ENCODE measurements at places on chromosomes 7 and 10.
A peak's percentile ranks its signal among the peaks of the same experiment; 100 is the strongest.

- no peak for DNase-seq
These were observed 50.6 kb downstream of the PNLIPRP2 start for GRCh38 chr10:116671274-116671926.

GRCh38 chr7:98128346-98128745 lies 21.7 kb downstream of the LMTK2 start:
- no peak for DNase-seq

DNA sequence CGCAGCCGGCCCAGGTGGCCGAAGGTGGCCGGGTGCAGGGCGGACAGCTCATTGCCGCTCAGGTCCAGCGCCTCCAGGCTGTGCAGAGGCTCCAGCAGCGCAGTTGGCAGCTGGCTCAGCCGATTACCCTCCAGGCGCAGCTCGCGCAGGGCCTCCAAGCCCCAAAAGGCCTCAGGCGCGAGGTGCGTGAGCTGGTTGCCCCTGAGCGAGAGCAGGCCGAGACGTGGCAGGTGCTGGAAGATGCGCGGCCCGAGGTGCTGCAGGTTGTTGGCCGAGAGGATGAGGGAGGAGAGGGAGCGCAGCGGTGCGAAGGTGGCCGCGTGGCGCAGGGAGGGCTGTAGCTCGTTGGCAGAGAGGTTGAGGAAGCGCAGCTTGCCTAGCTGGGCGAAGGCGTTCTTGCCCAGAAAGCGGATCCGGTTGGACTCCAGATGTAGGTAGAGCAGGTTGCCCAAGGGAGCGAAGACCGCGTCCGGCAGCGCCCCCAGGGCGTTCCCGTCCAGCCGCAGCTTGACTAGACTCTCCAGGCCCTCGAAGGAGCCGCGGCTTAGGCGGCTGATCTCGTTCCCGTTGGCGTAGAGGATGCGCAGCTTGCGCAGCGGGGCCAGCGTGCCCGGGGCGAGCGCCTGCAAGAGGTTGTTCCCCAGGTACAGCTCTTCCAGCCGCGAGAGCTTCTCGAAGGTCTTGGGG lies 923 bp downstream of the TRIL start:
- peak; percentile 6 for DNase-seq

DNA sequence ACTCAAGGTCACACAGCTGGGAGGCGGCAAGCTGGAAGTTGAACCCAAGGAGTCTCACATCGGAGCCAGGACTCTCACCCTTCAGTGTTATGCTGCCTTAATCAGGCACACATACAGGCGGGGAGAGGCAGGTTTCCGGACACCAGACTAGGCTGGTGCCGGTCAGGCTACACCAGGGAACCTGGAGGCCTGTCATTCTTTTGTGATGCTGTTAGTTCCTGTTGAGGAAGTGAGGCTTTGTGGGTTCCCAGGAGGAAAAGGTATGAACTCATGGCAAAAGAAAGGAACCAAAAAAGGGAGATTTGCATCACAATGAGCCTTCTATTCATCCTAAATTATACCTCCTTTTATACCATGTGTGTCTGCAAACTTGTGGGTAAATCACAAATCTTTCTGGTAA lies 103.8 kb downstream of the TCF7L2 start:
- DNase-seq: no peak

- DNase-seq: no peak
These were observed 592.2 kb downstream of the SDK1 start for GRCh38 chr7:3893151-3893788.

- peak; percentile 84 for DNase-seq
These were observed 10.3 kb downstream of the SFXN3 start for GRCh38 chr10:101041252-101041761.

DNA sequence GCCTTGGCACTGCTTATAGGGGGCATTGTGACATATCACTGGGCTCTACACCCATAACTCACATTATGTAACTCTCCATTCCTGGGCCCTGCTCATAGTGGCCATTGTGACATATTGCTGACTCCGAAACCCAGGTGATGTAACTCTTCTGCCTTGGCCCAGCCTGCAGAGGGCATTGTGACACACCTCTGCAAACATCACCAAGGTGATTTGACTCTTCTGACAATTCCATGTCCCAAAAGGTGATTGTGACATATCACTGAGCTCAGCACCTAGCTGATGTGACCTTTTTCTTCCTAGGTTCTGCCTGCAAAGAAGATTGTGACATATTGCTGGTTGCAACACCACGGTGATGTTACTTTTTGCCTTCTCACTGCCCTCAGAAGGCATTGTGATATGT lies 36.5 kb upstream of the ZNF680 start:
- DNase-seq: no peak

DNA sequence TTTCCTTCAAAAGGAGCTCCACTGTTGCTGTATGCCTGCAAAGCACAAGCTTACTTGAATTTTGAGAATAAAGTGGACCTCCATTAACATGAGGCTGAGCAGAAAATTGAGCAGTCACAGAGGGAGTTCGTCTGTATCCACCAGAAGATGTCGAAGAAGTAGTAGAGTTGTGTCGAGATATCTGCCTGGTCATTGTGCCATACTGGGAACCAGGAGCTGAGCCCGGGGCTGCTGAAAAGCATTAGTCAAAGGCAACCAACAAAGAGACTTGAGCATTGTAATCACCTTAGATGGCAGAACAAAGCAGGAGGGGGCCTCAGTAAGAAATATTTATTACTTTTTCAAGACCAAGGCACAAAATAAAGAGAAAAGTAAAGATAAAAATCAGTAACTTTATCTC lies 61.5 kb downstream of the PDSS1 start:
- no peak for DNase-seq

DNA sequence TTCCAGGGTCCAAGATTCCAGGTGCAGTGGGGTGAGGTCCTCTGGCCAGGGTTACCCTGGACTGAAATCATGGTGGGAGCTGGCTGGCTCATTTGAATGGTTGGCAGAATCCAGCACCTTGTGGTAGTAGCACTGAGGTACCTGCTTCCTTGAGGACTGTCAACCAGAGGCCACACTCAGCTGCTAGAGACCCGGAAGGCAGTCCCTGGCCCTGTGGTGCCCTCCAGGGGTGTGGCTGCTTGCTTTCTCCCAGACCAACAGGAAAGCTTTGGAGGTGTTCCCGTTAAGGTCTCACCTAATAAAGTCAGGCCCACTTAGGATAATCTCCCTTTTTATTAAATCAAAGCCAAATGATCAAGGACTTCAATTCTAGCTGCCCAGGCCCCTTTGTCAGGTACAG lies 107.7 kb upstream of the GDF10 start:
- DNase-seq: no peak

DNA sequence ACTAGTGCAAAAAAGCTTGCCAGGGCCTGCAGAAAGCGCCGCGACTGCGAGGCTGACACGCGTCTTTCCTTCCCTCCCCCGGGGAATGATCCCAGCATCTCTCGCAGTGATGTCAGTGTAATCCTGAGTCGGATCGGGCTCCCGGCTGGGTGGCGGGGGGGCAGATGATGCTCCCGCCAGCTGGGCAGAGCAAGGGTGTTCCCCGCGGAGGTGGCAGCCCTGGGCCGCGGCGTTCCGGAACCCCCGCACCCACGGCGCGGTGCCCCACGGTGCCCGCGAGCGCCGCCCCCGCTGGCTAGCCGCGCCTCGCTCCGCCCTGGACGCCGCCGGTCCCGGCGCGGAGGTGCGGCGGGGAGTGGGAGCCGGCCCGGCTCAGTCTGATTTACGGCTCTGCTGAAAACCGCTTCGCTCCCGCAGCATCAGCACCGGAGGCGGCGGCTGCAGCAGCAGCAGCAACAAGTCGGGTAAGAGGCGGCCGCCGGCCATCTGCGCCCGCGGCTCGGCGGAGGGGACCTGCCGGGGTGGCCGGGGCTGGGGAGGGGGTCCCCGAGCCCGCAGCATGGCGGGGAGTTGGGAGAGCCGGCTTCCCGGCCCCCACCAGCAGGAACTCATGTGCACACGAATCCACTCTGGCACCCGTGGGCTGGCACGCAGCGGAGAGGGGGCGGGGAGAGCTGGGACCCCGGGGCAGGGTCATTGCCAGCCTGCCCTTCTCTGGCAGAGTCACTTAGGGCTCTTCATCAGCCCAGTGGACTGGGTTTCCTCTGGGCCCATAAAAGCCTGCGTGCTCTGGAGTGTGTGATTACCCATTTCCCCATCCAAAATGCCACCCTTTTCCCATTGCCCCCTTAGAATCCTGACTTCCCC lies at the start of gene ZNF365:
ZNF365 (plus strand) TSS at position 375 of the 867 bp plus-strand sequence. CDS start 1,825 bp downstream, outside the sequence.
- peak; percentile 41 for DNase-seq

DNA sequence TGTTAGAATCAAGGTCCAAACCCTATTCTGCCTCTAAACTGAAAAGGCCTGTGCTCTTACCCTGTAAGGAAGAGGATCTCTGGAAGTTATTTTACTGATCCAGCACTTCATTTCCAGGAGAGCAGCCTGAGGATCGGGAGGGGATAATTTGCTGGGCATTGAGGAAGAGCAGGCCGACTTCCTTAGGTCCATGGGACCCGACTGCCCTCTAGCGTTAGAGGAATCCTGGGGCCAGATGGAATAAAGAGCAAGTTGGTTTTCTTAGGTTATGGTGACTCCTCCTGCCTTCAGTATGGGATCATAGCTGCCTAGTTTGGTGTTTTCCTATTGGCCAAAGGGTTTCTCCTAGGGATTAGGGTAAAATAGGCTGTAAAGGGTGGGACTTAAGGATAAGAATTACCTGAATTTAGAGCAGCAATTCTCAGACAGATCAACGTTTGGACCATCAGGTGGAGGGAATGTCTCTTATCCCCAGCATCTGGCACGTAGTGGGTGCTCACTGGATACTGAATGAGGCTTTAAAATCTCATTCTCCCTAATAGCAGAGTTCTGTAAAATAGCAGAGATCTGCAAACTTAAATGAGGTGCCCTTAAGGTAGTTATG lies 40.0 kb upstream of the SORBS1 start:
- peak; percentile 57 for DNase-seq

DNA sequence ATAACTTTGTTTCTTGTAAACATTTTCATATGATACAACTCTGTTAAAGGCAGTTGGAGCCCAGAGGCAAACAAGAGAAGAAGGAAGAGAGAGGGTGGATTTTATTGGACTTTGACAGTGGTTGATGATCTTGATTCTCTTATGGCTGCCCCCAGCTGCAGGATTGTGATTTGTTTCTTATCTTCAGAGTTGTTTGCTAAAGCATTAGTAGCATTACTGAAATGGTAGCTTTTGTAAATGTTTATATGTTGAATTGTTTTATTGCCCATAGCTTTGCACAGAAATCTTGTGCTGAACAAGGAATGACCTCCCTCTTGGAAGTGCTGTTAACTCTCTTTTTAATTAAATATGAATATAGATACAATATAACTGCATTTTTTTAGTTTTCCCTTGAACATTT lies 309.4 kb downstream of the AUTS2 start:
- no peak for DNase-seq

DNA sequence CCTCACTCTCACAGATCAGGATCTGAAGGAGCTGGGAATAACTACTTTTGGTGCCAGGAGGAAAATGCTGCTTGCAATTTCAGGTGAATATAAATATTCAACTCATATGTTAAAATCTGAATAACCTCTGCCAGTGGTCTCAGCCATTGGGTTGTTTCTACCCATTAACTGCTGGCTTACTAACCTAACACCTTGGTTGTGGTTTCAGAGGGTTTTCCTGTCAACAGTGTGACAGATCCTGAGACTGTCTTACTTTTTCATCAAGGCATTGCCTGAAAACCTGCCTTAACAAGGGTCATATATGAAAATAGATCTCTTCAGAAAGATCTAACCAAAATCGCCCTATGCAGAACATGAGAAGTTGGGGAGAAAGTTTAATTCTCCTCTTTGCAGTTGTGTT lies 307.7 kb downstream of the BICC1 start:
- peak; percentile 26 for DNase-seq

DNA sequence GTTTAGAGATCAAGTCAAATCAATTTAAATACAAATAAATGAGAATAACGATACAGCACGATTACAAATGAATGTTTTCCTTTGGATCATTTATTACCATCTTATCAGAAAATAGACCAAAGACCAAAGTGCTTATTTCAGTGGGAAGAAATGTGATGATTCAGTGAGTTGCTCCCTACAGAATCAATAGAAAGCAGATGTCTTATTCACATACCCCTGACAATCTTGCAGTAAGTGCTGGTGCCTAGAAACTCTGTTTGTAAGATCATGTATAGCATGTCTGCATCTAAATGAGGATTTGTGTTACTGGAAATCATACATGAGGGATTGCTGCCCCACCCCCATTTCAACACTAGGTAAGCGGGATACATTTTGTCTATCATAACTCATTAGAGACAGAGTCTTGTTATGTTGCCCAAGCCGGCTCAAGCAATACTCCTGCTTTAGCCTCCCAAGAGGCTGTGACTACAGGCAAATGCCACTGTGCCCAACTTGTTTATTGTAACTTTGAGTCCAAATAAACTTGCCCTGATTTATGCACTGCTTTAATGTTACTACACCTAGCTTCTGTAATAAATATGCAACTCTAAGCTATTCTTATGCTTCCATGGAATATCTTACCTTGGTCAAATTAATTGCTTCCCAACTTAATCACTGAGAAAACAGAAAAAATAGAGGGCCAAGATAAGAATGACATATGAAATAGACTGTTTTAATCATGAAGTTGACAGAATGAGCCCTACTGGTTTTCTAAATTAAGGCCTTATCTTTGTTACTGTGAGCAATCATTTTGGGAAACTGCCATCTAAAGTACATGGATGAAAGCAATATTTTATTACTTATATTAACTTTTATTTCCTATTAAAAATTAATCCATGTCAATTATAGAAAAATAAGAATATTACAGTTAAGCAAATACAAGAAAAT lies 82.5 kb downstream of the AHR start:
- no peak for DNase-seq

GRCh38 chr10:1954300-1954699 lies 217.0 kb upstream of the ADARB2 start:
- no peak for DNase-seq

DNA sequence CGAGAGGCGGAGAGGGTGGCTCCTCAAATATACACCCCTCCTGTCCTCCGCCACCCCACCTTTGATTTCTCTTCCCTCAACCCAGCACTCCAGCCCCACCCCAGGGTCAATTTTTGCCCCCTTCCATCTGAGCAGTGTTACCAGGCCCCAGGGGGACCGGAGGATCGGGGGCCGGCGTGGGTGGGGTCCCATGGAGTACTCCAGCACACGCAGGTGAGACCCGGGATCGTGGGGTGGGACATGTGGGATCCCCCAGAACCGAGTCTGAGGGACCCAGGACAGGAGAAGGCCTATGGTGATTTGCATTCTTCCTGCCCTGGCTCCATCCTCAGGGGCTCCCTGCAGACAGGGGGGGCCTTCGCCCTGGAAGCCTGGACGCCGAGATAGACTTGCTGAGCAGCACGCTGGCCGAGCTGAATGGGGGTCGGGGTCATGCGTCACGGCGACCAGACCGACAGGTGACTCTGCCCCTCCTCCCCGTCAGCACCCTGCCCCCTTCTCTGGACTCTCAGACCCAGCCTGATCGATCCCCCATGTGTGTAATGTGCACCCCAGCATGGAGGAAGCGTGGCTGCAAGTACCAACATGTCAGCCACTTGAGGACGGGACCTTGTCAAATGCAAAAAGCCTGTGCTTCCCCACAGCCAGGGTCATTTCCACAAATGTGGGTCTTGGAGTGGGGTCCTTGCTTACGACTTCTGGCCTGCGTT lies 744 bp downstream of the TRIP6 start:
- DNase-seq: no peak

- DNase-seq: no peak
These were observed 630.7 kb downstream of the PARD3 start for GRCh38 chr10:34184397-34184796.

DNA sequence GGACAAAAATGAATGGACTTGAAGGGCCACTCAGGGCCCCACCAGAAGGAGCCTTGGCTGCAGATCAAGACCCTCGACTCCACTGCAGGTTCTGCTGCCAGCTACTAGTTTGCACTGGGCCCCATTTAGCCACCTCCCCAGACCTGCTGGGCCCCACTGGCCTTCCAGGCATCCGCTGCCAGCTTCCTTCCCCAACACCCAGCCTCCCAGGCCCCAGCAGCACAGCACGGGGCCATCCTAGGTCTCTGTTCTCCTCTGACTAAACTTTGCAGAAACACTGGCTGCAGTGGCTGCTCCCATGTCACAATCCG lies 277.4 kb upstream of the KLF14 start:
- peak; percentile 65 for DNase-seq
